MCF 10A (cell line): ENCODE measurements at places on chromosomes 7 and 10. TPM values are rescaled to one million over a fixed set of nuclear protein-coding genes. Genes with fewer than 3 reads are reported as not detected.

WDFY4 gene
- total RNA-seq, result not detected in 2 replicates

LRRC18 gene
- not detected in 2 replicates for total RNA-seq

FANK1 gene
- 1.8 and 2.5 TPM in 2 replicates for total RNA-seq

TMEM273 gene
- total RNA-seq, result not detected in 2 replicates

ANKRD22 gene
- 0.26 TPM in 1 of 2 replicates, not detected in the other for total RNA-seq
